CD4-positive, alpha-beta T cell treated with Interleukin-17A for 1 hour (primary cell): ENCODE measurements at places on chromosomes 2 and 18.

- no peak for DNase-seq
These were observed 105.9 kb downstream of the SRBD1 start for GRCh38 chr2:45505138-45505537.

GRCh38 chr18:69158944-69159343 lies 241.7 kb upstream of the DOK6 start:
- DNase-seq: no peak

DNA sequence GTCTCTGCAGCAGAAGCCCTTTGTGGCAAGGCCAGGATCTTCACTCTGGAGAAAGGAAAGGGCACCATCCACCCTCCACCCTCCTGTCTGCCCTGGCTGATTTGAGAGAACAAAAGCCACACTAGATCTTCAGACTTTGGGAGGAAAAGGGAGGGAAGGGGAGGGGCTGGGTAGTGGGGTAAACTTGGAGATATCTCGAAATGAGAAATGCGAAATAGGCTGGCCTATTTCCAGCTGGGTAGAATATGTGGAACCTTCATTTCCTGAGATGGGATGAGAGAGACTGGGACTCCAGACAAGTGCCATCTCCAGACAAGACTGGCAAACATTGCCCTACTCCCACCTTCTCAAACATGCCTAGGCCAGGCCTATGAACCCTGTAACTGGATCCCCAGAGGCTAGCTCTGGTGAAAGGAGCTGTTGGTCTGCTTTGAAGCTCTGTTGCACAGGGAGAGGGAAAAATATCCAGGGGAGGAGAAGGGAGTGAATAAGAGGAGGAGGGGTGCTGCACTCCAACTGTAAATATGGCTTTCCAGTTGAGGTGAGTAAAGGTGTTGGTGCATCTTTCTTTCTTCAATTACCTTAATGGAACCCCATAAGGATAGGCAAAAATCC lies 1.7 kb downstream of the HOXD12 start:
- no peak for DNase-seq

DNA sequence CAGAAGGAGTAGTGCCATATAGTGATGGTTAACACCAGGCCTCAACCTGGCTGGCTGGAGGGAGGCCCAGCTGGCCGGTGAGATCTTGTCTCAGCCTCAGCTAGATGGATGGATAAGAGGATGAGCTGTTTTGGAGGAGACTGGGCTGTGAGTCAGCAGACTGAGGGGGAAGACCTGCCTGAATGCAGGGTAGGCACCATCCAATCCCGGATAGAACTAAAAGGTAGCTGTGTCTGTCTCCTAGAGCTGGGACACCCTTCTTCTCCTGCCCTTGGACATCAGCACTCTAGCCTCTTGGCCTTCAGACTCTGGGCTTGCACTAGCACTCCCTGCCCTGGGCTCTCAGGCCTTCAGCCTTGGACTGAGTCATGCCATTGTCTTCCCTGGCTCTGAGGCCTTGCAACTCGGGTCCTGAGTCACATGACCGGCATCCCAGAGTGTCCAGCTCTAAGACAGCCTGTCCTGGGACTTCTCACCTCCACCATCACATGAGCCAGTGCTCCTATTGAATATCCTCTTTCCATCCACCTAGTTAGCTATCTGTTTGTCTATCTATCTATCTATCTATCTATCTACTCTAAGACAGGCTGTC lies 131.3 kb downstream of the TPO start:
- DNase-seq: no peak

DNA sequence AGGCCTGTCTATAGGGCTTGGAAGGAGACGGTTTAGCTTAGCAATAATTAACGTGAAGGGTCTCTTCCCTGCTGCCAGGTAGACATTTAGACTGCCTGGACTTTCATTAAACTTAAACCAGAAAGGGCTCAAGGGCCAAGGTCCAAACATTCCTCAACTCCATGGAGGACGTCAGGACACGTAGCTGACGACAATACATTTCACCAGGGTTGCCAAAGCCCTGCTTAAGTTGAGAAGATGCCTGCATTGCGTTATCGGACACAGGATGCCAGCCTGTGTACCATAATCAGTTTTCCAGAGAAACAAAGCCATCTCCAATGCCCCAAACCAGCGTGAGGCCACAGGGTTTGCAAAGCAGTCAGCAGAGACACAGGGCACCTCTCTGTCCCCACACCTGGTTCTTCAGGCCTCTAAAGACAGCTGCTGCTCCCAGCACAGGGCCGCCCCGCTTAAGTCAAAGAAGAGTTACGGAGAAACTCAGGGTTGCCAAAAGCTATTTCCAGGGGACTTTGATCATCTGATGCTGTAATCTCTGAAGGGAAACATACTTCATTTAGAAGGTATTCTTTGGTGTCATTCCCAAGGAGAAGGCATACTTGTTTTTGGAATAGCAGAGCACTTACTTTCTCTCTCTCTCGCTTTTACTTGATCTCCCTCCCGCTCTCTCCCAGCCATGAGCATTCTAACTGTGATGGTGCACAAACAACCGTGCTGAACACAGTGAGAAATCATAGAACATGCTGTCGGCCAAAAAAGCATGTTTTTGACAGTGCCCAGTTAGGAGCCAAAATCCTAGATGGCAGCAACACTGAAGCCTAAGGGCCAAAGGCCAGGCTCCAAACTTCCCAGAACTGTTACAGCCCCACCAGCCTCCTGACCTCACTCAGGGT lies 46.0 kb downstream of the TTC32 start:
- no peak for DNase-seq

DNA sequence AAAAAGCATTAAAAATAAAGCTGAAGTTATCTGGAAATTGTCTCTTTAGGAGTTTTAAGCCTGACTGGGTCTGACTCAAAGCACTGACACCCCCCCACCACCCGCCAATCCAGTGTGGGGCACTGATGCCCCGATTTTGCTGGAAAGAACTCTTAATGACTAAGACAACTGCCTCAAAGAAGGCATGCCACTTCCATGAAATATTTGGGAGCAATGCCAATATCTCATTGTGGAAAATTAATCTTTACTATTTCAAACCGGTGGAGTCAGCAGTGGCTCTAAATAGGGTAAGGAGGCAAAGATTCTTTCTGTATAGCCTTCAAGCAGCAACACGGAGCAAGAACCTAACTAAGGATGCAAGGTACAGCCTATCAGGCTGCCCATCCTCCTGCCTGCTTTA lies 4.5 kb downstream of the FKBP7 start:
- DNase-seq: no peak

DNA sequence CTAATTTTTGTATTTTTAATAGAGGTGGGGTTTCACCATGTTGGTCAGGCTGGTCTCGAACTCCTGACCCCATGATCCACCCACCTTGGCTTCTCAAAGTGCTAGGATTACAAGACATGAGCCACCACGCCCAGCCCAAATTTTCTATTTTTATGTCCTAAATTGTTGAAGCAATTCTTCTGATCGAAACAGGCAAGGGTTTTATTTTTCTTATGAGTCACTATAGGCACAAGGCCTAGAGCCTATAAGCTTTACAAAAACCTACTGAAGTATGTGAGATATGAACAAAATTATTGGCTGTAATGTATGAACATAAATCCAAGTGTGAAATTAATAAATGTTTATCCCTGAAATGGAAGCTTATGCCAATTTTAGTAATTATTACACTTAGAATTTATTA lies 464.2 kb upstream of the NRP2 start:
- DNase-seq: no peak

- DNase-seq: no peak
These were observed 116.5 kb downstream of the DOCK10 start for GRCh38 chr2:224925810-224926100.
